Breast epithelium (tissue), 4 donors: ENCODE measurements at places on chromosomes 13 and 19.

- no peak overlapping the region for H3K4me3 ChIP-seq
- no peaks in the 10 kb centered on the region for H3K4me1 ChIP-seq
- peaks cover 42% of the 10 kb centered on the region for H3K27me3 ChIP-seq
- H3K36me3 ChIP-seq = no peaks in the 10 kb centered on the region
- no peak for DNase-seq
- H3K27ac ChIP-seq = no peak overlapping the region
Measured at GRCh38 chr13:20181188-20181587, 11.6 kb downstream of the GJB2 start.

DNA sequence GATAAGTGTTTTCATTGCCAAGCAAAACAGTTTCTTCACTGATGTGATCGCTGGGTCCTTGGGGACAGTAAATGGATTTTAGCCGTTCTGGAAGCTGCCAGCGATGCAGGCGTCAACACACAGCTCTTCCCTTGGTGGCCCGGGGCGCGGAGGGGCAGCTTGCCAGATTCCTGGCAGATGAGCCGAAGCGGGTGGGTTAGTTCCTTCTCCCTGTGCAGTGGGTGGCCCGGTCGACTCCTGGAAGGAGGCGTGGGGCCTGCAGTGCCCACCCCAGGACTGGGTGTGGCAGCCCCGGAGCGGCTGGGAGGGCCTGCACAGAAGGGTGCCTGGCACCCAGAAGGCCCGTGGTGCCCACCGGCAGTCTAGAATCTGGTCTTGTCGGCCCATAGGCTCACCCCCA lies 69.0 kb downstream of the KDM4B start:
- H3K36me3 ChIP-seq = no peaks in the 10 kb centered on the region
- peaks cover 6% of the 10 kb centered on the region for H3K4me1 ChIP-seq
- H3K27ac ChIP-seq = peak overlapping the region; percentile 6
- peak overlapping the region; percentile 48 for H3K4me3 ChIP-seq
- no peaks in the 10 kb centered on the region for H3K27me3 ChIP-seq

- H3K4me3 ChIP-seq = peak overlapping the region; percentile 32
- H3K27ac ChIP-seq = peak overlapping the region; percentile 85
- H3K36me3 ChIP-seq = no peaks in the 10 kb centered on the region
Measured at GRCh38 chr19:6091771-6092291, 18.5 kb downstream of the RFX2 start.

DNA sequence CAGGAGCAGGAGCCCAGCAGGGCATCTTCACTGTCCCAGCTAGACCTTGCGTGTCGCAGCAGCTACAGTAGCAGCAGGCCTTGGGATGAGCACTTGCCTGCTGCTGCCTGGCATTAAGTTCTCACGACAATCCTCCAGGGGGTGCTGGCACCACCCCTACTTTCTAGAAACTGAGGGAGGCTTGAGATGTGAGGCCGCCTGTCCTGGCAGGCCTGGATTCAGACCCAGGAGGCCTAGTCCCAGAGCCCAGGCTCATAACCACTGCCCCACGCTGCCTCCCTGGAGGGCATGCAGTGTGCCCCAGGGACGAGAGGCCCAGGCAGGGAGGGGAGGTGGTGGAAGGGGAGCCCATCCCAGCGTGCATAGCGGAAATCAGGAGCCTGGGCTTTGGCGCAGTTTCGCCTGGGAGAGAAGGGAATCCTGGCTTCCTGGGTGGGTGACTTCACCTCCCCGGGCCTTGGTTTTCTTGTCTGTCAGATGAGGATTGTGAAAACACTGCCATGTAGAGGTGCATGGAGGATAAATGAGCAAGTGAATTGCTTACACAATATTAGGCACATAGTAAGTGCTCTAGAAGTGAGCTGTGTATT lies 26.1 kb downstream of the PPP5C start:
- H3K27me3 ChIP-seq = no peaks in the 10 kb centered on the region
- peak overlapping the region; percentile 86 for H3K27ac ChIP-seq
- peaks cover 28% of the 10 kb centered on the region for H3K4me1 ChIP-seq
- no peaks in the 10 kb centered on the region for H3K36me3 ChIP-seq
- peak overlapping the region; percentile 29 for H3K4me3 ChIP-seq
- peak; percentile 52 for DNase-seq

DNA sequence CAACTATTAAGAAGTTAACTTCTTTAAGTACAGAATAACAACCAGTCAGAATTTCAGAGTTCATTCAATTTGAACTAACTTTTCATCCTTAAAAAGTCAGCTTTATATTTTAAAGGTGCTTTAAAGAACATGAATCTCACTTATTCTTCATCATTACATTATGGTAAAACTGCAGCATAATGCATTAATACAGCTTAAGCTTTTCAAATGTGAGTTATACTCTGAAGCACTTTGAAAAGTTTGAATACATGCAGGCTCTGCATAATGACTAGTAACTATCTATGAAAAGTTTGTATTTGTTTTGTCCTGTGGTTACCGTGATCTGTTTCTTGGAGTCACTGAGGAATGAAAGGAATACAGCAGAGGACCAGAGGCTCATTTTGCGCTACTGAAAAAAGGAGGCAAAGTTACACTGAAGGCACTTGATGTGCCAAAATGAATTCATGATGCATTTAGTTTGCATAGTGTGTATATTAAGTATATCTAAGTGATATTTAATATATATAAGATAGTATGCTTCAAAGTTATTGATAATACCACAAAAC lies 4.1 kb downstream of the PCDH17 start:
- no peak for DNase-seq
- H3K36me3 ChIP-seq = no peaks in the 10 kb centered on the region
- H3K27ac ChIP-seq = no peak overlapping the region
- no peak overlapping the region for H3K4me3 ChIP-seq
- H3K27me3 ChIP-seq = no peaks in the 10 kb centered on the region

- H3K4me1 ChIP-seq = no peaks in the 10 kb centered on the region
- no peak for DNase-seq
- H3K4me3 ChIP-seq = no peak overlapping the region
Measured at GRCh38 chr13:27827646-27828045, 35.4 kb downstream of the GSX1 start.

GRCh38 chr19:44869733-44870470 lies 21.2 kb upstream of the TOMM40 start:
- H3K4me3 ChIP-seq = no peak overlapping the region
- H3K27me3 ChIP-seq = no peaks in the 10 kb centered on the region
- DNase-seq = no peak

GRCh38 chr13:112680741-112681360 lies 9.0 kb upstream of the ATP11A start:
- no peaks in the 10 kb centered on the region for H3K4me1 ChIP-seq
- H3K27ac ChIP-seq = no peak overlapping the region
- no peaks in the 10 kb centered on the region for H3K27me3 ChIP-seq
- no peak overlapping the region for H3K4me3 ChIP-seq
- DNase-seq = no peak

GRCh38 chr19:35554076-35554475 lies 8.7 kb downstream of the TMEM147 start:
- H3K27me3 ChIP-seq = peaks cover 3% of the 10 kb centered on the region
- H3K36me3 ChIP-seq = no peaks in the 10 kb centered on the region
- H3K4me1 ChIP-seq = no peaks in the 10 kb centered on the region
- H3K27ac ChIP-seq = no peak overlapping the region
- no peak for DNase-seq
- H3K4me3 ChIP-seq = no peak overlapping the region

GRCh38 chr19:16457954-16458331 lies 13.8 kb downstream of the EPS15L1 start:
- H3K4me3 ChIP-seq = no peak overlapping the region
- peak overlapping the region; percentile 42 for H3K27ac ChIP-seq
- no peaks in the 10 kb centered on the region for H3K27me3 ChIP-seq

- H3K27ac ChIP-seq = no peak overlapping the region
- no peak for DNase-seq
- H3K4me3 ChIP-seq = no peak overlapping the region
- H3K27me3 ChIP-seq = no peaks in the 10 kb centered on the region
- H3K36me3 ChIP-seq = no peaks in the 10 kb centered on the region
Measured at GRCh38 chr13:95247852-95248251, 53.4 kb downstream of the ABCC4 start.

DNA sequence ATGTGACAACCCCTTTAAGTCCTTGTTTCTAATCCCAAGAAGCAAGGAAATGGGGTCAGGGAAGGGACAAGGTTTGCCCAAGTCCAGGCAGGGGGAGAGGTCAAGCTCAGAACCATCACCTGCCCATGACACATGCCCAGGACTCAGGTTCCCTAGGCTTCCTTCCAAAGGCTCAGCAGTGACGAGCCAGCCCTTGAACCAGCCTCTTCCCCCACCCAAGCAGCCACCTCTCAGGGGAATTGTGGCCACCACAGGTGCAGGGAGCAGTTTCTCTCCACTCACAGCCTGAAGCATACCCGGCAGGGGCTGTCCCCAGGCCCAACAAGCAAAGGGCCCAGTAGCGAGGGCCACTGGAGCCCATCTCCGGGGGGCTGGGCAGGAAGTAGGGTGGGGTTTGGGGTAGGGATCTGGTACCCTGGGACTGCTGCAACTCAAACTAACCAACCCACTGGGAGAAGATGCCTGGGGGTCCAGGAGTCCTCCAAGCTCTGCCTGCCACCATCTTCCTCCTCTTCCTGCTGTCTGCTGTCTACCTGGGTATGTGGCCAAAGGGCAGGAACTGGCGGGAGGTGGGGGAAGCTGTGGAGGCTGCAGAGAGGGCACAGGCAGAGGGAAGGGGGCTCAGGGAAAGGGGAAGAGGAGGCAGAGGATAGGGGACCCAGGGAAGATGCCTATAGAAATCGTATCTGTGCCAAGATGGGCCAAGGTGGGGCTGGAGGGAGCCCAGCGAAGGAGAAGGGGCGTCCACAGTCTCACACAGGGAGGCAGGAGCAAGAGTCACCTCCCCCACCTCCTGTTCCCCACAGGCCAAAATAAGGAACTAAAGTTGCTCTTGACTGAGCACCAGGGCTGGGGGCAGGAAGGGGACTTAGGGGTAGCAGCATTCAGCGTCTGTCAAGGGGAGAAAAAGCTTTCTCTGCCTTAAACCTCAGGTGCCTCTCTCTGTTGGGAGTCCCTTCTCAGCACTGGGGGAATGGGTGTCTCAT lies at the start of gene CD79A:
Gene CD79A, plus strand, starts transcription at position 433 of the 986 bp plus-strand sequence. Its CDS starts 26 bp downstream, at position 459.
- H3K36me3 ChIP-seq = no peaks in the 10 kb centered on the region
- no peaks in the 10 kb centered on the region for H3K27me3 ChIP-seq
- peak within 1 kb of the TSS; percentile 19 for H3K27ac ChIP-seq
- no peaks in the 10 kb centered on the region for H3K4me1 ChIP-seq
- DNase-seq = no peak

GRCh38 chr19:39405958-39406655 lies 540 bp upstream of the ZFP36 start:
- H3K36me3 ChIP-seq = peaks cover 6% of the 10 kb centered on the region
- no peaks in the 10 kb centered on the region for H3K4me1 ChIP-seq
- H3K27me3 ChIP-seq = no peaks in the 10 kb centered on the region
- peak overlapping the region; percentile 96 for H3K4me3 ChIP-seq
- peak overlapping the region; percentile 100 for H3K27ac ChIP-seq

- no peak overlapping the region for H3K4me3 ChIP-seq
- H3K27me3 ChIP-seq = no peaks in the 10 kb centered on the region
- DNase-seq = no peak
- no peaks in the 10 kb centered on the region for H3K36me3 ChIP-seq
- no peaks in the 10 kb centered on the region for H3K4me1 ChIP-seq
- no peak overlapping the region for H3K27ac ChIP-seq
Measured at GRCh38 chr13:33550885-33551284, 265.3 kb upstream of the STARD13 start.
